ENCODE measurements at places on chromosomes 16 and 17.

DNA sequence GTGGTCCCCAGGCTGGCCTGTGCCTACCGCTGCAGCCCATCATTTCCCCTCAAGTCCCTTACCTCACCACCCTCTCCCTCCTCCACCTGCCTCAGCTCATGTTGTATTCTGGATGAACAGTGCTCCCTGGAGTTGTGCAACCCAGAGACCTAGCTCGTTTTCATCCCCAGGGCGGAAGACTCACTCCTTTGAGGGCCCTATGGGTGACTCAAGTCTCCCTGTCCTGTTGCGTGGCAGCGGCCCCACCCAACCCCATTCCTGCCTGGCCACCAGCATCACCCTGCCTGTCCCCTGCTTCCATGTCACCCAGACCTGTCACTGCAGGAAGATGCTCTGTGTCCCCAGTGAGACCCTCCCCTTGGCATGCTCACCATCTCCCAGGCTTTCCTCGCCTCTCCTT, 3.3 kb downstream of the ALOX12B start:
- DNase-seq = no peak

DNA sequence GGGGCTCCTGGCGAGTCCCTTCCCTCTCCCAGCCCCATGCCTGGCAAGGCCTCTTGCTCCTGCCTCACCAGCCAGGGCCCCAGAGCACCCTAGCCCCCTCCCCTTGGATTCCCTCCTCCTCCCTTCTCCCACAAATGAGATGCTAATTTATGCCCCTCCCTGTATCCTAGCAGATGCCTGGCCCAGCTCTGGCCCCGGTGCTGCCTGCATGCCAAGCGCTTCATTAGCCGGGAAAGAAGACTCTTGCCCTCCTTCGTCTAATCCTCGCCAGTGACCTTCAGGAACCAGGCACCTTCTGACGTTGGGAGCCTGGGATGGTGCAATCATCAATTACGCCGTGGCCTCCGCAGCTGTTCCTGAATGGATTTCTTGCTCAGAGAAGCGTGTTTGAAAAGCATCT, 127.8 kb downstream of the SDK2 start:
- DNase-seq = no peak

DNA sequence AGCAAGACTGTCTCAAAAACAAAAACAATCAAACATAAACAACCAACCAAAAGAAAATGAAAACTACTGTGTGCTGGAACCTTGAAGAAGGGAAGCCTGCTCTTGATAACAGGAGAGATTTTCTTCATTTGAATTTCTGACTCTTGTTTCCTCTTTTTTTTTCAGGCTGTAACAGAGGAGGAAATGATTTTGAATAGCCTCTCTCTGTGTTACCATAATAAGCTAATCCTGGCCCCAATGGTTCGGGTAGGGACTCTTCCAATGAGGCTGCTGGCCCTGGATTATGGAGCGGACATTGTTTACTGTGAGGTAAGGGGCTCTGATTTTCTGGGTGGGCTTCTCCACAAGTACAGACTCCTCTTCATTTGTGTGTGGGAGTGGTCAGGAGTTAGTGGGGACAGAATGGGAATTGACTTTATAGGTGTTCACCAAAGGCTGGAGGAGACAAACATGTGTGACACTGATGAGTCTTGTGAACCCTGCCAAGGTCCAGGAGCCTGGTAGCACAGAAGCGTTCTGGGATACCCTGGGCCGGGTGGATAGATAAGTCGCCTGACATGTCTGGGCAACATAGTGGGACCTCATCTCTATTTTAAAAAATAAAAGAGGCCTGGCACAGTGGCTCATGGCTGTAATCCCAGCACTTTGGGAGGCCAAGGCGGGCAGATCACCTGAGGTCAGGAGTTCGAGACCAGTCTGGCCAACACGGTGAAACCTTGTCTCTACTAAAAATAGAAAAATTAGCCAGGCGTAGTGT, 14.9 kb downstream of the DUS2 start:
- no peak for DNase-seq

DNA sequence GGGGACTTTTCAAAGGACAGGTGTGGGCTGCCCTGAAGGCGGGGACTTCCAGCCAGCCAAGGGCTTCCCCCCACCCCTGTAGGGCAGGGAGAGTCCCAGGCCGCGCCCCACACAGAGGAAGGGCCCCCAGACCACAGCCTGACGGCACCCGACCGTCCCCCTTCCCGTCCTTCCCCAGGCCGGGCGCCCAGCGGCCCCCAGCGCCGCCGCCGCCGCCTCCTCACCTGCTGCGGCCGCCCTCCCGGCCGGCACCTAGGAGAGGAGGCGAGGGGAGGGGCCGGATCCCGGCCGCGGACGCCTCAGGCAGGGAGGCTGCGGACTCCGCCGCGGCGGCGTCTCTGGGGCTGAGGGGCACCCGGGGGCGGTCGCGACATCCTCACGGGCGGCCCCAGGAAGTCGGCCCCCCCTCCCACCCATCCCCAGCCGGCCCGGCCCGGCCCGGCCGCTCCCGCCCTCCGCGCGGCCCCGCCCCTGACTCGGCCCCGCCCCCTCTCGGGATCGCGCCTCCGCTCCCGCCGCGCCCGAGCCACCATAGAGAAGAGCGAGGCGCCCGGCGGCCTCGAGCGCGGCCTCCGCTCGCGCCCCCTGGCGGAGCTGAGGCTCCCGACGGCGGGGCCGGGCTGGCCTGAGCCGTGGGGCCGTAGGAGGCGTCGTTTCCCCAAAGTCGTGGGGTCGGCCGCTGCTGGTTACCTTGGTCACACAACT, 25.5 kb upstream of the RFFL start:
- DNase-seq = peak; percentile 28

DNA sequence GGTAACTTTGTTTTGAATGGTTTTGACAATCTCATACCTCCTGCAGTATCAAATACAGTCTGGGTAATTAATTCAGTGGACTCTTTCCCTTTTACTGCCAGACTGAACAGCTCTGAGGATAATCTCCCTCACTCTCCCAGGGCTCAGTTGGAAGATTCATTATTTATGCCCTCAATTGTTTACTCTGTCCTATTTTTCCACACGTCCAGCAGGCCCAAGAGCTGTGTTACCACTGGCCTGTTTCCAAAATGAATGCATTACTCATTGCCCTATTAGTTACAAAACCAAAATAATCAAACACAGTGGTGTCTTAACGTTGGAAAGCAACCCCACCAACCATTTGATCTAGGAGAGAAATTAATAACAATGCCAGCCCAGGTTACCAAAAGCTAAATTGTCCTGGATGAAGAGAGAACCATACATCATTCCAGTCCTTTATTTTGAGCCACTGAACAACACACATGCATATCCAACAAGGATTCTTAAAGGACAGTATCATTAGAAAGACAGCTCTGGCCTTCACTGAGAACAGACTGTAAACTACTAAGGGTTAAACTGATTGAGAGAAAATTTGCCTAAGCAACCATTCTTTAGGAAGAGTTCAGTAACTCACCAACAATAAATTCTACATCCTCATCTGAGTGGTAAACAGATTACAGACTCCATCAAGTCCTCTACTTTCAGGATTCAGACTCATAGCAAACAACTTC, 34.5 kb downstream of the FAM222B start:
- no peak for DNase-seq

DNA sequence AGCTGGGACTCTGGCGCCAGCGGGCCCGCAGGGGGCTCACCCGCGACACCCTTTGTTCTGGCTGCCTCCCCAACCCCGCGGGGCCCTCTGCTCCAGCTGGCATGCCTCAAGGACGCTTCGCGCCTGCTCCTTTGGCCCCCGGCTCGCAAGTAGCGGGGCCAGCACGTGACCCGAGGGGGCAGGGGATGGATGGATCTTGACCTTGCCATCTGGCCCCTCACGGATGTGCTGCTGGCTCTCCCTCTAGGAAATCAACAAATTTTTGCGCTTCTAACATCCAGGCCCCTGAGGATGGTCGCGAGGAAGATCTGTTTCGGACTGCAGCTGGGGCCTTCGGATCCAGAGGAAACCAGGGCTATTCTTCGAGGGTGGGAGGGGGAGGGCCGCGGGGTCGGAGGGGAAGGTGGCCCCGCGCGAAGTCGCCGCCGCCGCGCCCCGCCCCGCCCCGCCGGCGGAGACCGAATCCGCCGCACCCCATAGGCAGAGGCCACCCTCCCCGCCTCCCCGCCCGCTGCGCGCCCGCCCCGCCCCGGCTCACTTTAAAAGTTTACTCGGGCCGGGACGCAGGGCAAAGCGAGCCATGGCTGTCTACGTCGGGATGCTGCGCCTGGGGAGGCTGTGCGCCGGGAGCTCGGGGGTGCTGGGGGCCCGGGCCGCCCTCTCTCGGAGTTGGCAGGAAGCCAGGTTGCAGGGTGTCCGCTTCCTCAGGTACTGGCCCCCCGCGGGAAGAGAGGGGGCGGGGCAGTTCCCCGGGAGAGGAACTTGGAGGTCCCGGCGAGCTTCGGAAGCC, at the start of gene ACSF2:
Gene ACSF2, plus strand, starts transcription at position 537 of the 790 bp plus-strand sequence. Its CDS starts 44 bp downstream, at position 581.
- DNase-seq = no peak

DNA sequence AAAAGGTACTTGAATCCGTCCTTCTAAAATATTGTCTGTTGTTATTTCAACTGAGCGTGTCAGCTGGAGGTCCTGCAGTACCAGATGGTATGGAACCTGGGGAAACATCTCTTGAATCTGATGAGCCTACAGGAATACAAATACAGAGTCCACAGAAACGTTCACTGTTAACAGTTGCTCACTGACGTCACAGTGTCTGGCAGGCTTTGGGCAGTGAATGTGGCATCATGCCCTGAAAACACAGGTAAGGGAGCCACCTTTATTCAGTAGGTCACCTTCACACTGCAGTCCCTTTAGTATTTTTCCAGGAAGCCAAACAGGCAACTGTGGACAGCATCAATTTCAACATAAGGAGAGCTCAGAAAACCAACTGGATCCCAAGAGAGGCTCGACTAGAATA, 56.1 kb downstream of the AMFR start:
- DNase-seq = peak; percentile 51

GRCh38 chr16:57601801-57602478, 26.5 kb upstream of the ADGRG1 start:
- DNase-seq = no peak

DNA sequence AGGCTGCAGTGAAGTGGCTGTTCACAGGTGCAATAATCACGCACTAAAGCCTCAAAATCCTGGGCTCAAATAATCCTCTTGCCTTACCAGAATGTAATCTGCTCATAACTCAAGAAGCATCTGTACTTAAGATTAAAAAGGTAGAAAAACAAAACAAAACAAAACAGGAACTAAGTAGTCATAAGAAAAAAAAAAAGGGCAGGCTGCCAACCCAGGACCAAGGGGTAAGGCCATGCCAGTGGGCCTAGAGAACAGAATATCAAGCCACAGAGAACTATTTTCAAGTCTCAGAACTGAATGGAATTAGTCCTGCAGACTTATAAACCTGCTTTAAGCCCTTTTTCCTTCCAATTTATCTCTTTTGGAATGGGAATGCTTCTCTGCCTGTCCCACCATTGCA, 64.8 kb upstream of the TBC1D3K start:
- DNase-seq = no peak

- DNase-seq = peak; percentile 29
Observed at GRCh38 chr16:30615358-30616091, 5.3 kb upstream of the ZNF689 start.

GRCh38 chr16:11405331-11406176, 60.3 kb downstream of the RMI2 start:
- DNase-seq = no peak

GRCh38 chr16:12637002-12637401, 166.7 kb downstream of the CPPED1 start:
- no peak for DNase-seq

- DNase-seq = no peak
Observed at GRCh38 chr16:86277221-86277620, 233.1 kb upstream of the FOXF1 start.

GRCh38 chr17:40026816-40027613, 11.8 kb downstream of the CSF3 start:
- DNase-seq = peak; percentile 75

DNA sequence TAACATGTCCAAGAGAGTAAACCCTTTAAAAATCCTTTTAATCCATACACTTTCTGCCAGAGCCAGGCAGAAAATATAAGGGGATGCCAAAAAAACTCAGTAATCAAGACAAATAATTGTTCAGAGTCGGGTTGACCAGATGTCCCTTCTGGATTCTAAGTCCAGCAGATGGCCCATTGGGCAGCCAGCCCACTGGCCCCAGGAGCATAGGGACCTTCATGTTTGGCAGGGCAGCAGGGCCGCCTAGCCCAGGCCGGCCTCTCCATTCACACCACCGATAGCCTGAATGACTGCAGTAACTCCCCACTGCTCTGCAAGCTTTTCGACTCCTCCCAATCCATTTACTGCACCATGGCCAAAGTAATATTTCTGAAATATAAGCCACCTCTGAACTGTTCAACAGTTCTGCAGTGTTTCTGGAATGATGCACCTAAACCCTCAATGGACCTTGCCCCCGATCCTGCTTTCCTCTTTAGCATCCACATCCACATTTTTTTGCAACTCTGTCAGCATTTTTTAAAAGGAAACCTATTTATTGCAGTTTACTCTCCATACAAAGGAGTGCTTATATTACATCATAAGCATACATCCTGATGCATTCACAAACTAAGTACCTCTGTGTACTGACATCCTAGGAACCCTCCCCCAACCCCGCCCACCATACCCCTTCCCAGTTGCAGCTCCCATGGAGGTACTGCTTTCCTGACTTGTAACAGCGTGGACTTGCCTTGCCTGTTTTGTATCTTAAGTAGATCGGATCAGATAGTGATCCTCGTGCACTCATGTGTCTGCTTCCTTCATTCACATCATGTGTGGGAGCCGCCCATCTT, 46.4 kb downstream of the LDHD start:
- DNase-seq = no peak

- DNase-seq = no peak
Observed at GRCh38 chr17:20987511-20987910, 55.3 kb downstream of the USP22 start.

- no peak for DNase-seq
Observed at GRCh38 chr16:79772048-79772447, 171.5 kb upstream of the MAF start.

- DNase-seq = no peak
Observed at GRCh38 chr17:76556765-76557367, 17.0 kb downstream of the PRCD start.

DNA sequence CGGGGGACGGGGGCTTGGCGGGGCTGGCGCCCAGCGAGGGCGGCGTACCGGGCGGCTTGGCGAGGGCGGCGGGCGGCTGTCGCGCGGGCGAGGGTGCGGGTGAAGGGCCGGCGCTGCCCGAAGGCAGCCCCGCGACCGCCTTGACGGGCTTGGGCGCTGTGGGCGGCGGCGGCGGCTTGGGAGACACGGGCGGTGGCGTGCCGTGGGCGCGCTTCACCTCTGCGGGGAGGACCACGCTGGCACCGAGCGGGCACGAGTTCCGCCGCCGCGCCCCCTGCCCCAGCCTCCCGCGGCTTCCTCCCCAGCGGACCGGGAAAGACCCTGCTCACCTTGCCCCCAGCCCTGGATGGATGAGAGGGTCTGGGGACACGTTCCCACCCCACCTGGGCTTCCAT, 17.3 kb downstream of the CASKIN1 start:
- no peak for DNase-seq

- no peak for DNase-seq
Observed at GRCh38 chr16:3004319-3004718, 8.4 kb upstream of the CLDN9 start.

DNA sequence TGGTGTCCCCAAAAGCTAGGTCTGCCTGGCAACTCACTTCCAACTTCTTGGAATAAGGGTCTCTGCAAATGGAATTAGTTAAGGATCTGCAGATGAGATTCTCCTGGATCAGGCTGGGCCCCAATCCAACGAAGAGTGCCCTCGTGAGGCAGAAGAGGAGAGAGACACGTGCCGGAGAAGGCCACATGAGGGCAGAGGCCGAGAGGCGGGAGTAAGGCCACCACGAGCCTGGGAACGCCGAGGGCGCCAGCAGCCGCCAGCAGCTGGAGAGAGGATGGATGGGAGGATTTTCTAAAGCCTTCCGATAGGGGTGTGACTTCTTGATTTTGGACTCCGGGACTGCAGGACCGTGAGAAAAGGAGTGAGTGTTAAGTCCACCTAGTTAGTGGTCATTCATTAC, 76.3 kb downstream of the JPH3 start:
- DNase-seq = no peak
